NCI-H2171 (cell line): ENCODE measurements at places on chromosomes 16 and 17.

GRCh38 chr16:46607529-46607928, 13.7 kb downstream of the SHCBP1 start:
- peak; percentile 9 for DNase-seq

DNA sequence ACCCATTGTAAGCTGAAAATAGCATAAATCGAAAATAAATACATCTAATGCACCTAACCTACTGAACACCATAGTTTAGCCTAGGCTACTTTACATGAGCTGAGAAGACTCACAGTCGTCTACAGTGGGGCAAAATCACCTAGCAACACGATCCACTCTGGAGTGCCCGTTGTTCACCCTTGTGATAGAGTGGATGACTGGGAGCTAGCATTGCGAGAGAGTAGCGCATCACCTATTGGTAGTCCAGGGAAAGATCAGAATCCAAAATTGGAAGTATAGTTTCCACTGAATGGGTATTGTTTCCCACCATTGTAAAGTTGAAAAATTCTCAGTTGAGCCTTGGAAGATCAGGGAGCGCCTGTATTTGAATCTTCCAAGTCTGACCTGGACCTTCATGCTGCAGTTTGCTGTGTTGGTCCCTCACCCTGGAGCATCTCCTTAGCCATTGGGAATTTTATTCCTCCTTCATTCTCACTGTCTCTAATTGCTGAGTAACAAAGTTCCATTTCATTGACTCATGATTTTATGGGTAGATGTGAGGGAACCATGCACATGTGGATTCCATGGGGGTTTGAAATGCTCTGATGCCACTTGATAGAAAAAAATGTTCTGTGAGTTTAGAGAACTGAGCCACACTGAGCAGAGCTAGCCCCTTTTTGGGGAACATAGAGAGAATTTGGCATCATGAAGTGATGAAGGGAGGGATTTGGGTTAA, 19.6 kb downstream of the AKAP1 start:
- no peak for DNase-seq

GRCh38 chr17:17198281-17198680, 7.9 kb downstream of the PLD6 start:
- no peak for DNase-seq

- no peak for DNase-seq
Measured at GRCh38 chr16:74558873-74559272, 48.0 kb downstream of the GLG1 start.

GRCh38 chr17:50943575-50943933, 77.4 kb upstream of the TOB1 start:
- no peak for DNase-seq

DNA sequence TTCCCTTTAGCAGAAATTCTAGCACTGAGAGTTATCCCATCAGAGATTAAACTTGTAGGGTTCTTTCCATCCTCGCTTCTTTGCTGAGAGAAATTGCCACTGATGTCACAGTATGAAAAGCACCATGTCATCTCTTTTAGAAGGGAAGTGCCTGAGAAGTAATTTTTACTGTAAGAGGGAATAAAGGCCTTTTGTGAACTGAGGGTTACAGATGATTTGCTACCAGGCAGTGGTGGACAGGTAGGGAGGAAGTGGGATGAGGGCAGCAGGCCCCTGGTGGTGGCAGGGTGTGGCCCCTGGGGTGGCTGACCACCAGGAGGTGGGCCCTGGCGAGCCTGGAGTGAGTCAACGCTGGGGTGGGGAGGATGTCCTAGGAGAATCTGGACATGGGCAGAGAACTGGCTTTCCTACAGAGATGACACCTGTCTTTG, 6.4 kb upstream of the MILR1 start:
- no peak for DNase-seq

- no peak for DNase-seq
Measured at GRCh38 chr17:50060951-50061712, 5.2 kb downstream of the ITGA3 start.

GRCh38 chr17:80527016-80527645, 17.5 kb upstream of the RPTOR start:
- DNase-seq, result no peak

GRCh38 chr17:65531256-65532100, 30.0 kb downstream of the AXIN2 start:
- peak; percentile 21 for DNase-seq
